ENCODE measurements at places on chromosomes 12 and 14.

DNA sequence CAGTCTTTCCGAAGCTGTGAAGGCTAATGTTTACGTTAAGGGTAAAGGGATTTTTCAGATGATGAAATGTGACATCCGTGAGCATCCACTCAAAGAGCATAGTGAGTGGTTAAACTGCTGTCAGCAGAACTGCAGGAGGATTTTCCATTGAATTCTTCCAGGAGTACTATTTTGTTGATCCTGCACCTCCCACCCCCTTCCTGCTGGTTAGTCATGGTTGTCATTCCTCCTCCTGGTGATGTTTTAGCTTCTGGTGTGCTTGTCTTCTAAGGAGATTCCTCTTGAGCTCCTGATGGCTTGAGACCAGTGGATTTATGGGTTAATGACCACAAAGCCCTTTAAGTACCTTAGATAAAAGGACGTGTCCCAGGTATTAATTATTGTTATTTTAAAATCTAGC is 2.4 kb upstream of the GPRC5D start:
- DNase-seq, result no peak

DNA sequence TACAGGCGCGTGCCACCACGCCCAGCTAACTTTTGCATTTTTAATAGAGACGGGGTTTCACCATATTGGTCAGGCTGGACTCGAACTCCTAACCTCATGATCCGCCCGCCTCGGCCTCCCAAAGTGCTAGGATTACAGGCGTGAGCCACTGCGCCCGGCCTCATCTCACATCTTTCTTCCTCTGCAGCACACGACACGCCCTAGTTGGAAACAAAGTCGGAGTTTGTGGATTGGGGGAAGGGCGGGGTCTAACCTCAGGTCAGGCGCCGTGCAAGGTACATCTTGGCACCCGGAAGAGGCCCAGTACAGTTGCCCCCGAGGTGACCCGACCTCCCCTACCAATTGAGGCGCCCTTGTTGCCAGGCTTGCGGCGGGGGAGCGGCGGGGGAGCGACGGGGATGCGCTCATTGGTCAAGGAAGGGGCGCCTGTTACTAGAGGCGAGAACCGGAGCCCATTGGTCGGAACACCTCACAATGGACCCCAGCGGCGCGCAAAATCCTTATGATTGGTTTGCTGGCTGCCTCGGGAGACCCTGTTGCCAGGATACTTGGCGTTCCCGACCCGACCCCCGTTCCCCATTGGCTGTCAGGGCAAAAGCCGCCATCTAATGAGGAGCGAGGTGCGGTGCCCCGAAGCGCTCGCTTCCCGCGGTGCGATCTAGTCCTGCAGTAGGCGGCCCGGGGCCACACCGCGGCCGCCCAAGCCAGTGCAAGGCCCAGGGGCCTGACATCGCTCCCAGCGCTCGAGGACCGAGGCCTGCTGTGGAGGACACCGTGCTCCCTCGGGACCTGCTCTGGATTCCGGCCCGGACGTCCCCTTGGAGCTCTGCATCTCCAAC is at the start of gene REC8:
Gene REC8 (plus strand): TSS at position 659 of the 839 bp plus-strand sequence. CDS start 473 bp downstream, outside the sequence.
- DNase-seq, result peak; percentile 94

DNA sequence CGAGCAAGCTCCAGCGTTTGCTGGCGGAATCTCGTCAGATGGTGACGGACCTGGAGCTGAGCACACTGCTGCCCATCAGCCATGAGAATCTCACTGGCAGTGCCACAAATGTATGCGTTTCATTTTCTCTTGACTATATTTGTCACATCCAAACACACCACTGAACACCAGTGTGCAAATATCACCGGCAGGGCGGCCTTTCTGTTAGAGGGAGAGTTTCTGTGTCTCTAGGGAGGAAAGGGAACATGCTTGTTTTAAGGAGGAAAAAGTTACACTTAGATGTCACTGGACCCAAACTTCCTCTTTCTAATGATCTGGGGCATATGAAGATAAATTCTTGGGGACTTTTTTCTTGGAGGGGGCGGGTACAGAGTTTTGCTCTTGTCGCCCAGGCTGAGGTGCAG is 21.9 kb upstream of the HIP1R start:
- DNase-seq, result no peak

- DNase-seq, result no peak
Observed at GRCh38 chr12:83823386-83824045, 1089.1 kb downstream of the SLC6A15 start.

DNA sequence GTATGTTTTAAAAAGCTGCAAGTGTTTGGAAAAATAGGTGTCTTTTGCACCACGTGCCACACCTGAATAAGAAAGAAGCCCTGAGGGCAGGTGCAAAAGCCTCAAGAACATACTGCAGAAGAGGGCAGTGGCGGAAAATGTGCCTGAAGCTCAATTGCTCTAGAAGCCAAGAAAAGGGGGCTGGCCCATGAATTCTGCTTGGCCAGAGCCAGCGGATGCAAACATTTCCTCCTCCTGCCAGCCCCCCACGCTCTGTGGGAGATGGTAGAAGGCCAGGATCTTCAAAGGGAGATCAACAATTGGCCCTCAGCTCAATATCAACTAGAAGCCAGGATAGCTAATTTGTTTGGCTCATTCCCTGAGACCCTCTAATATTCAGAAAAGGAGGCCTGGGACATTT is 80.3 kb upstream of the TMEM132D start:
- no peak for DNase-seq

DNA sequence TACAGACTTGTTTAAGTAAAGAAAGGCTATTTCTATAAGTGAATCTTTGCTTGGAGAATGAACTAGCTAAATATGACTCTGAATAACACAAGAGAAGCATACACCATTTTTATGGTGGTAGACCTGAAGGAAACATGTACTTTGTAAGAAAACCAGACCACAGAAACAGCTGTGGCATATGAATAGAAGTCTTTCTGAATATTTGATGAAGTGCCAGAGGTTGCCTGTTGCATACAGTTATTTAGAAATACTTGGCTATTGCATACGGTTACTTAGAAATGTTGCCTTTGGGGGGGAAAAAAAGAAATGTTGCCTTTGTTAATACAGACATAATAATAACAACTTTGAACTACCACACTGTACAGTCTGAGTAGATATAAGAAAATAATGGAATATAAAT is 16.8 kb upstream of the LEMD3 start:
- no peak for DNase-seq

DNA sequence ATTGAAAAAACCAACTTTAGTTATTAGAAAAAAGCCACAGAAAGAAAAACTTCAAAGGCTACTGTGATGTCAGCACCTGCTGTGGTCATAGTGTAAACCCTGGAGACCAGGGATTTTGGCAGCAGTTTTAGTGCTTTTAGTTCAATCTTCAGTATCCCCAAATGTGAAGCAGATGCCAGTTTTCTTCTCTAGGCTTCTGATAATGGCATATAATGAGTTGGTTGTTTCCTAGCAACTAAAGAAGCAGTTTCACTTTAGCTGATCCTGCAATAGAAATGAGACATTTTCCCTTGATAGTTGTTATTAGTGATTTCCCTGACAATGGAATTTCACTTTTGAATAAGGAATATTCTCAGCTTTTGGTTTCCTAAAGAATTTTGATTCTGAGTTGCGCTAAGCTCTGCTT is 131.2 kb downstream of the NUBPL start:
- no peak for DNase-seq

DNA sequence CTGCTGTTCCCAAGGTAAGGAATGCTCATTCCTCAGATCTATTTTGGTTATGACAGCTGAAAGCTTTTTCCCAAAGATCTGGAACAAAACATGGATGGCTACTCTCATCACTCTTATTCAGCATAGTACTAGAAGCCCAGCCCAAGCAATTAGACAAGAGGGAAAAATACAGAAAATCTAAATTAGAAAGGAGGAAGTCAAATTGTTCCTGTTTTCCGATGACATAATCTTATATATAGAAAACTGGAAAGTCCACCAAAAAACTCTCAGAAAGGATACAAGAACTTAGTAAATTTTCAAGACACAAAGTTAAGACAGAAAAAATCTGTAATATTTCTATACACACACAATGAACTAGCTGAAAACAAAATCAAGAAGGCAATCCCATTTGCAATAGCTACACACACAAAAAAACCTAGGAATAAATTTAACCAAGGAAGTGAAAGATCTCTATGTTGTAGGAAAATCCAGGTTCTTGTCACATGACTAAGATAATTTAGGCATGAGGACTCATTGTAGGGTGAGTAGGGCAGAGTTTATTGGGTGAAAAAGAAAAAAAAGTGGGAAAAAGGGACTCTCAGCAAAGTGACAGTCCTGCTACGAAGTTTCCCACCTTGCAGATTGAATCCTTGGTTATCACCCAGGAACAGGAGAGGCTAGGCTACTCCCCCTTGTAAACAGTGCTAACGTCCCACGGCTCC is 28.6 kb upstream of the KLRB1 start:
- no peak for DNase-seq

DNA sequence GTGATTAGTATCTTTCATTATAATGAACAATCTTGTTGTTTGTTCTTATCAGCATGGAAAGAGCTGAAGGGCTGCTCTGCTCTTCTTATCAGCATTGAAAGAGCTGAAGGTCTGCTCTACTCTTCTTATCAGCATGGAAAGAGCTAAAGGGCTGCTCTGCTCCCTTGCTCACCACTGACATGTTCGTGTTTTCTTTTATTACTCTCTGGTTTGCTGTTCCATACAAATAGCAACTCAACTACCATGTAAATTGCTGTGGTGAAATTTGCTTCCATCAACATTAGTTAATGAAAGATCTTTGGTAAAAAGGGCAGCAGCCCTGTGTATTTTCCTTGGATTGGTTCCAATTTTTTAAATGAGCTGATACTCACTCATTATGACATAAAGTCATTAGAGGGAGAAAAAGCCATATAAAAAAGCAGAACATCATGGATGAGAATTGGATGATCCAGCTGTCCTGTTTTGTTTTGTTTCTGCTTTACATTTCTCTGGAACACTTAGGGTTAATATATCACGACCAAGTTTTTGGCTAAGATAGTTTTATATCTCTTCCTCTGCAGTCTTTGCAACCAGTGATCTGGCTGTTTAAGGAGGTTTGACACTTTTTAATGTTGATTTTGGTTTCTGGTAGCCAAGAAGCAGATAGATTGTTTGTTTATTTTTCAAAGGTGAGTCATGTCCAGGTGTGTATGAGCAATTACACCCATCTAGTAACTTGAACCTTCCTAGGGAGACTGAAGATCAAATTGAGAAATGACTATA is 356.6 kb downstream of the CEP128 start:
- DNase-seq, result no peak

- DNase-seq, result no peak
Observed at GRCh38 chr14:76306131-76306530, 69.8 kb upstream of the ESRRB start.

- no peak for DNase-seq
Observed at GRCh38 chr14:103551338-103551762, 11.1 kb downstream of the BAG5 start.

DNA sequence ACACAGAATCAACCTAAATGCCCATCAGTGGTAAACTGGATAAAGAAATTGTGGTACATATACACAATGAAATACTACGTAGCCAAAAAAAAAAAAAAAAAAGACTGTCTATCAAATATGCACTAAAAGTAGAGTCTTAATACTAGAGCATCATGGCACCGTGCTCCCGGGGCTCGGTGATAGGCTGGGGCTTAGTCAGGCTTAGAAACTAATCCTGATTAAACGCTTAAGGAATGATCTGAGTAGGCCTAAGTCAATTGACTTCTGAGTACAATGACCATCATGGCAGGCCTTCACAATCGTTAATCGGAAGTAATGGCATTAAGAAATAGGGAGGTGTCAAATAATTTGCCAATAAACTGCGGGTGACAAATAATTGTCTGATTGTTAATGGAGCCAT is 9.7 kb downstream of the PLBD1 start:
- no peak for DNase-seq

DNA sequence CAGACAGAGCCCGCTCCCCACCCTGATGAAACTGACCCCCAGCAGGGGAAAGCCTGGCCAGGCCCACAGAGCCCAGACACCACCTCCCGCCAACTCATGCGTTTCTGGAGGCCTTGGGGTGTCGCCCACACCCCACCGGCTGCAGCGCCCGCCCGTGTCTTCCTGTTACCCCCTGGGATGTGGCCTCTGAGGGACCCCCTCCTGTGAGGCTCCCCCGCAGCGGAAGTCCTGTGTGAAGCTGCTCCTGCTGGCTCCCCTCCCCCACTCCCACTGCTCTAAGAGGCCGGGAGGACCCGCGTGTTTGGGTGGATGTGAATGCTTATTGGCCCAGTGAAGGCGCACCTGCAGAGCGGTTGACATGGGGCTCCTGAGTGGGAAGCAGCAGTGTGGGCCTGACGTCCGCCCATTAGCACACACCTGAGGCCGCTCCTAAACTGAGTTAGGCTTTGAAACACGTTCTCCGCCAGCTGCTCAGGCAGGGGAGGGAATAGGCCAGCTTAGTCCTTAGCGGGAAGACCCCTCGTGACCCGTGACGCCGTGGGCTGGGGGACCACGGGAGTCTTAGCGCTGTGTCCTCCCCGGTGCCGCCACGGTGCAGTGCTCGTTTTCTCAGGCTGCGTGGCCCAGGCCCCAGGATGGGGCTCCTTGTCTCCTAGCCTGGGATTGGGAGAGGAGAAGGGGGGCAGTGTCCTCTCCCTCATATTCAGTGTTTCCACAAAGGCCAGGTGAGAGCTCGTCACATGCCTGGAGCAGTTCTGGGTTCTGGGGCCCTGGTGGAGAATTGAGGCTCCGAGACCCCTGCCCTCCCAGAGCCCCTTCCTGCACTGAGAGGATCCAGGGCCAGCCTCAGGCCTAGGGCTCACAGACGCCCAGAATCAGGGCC is 323.4 kb upstream of the SFSWAP start:
- DNase-seq, result no peak

DNA sequence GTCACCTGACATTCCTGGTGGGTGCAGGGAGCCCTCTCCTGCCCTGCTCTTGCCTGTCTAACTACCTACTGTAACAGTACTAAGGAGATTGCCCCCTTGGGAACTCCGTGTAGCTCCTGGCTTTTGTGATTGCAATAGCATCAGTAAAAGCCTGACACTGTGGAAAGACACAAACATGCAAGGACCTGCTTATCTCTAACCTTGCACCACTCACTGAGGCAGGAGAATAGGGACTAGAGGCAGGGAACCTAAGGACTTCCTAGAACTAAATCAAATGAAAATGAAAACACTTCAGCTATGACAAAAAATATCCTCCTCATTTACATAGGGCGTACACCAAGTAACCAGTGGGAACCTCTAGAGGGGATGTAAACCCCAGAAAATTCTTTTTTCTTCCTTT is 28.5 kb downstream of the TUBA1A start:
- DNase-seq, result no peak

DNA sequence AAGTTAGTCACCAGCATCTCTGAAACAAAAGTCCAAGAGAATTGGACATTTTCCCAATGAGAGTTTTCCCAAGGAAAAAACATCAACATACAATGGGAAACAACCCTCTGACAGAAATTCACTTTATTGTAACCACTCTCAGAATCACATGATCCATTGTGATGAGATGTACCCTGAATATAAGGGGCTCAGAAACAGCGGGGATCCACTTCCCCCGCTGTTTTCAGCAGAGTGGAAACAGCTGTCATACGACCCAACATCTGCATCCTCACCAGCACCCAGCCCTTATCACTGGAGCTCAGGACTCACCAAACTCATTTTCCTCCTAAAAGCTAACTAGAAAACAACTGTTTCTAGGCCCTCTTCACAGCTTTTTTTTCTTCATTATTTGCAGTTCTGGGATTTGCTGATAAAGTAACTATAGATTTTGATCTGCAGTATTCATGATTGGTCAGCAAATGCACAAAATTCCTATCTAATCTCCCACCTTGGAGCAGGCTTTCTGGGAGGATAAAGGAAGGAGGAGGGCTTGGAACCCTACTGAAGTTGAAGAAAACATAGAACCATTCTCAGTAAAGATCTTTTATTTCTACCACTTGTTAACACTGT is 31.3 kb downstream of the CORO1C start:
- DNase-seq, result no peak

All from neural crest cell (in vitro differentiated cells).